ENCODE measurements at places on chromosomes 13 and 19.

GRCh38 chr19:35442091-35442490, 6.0 kb upstream of the FFAR2 start:
- H3K4me3 ChIP-seq = no peak overlapping the region
- H3K27me3 ChIP-seq = peaks cover 27% of the 10 kb centered on the region
- no peak overlapping the region for H3K27ac ChIP-seq
- H3K4me1 ChIP-seq = peaks cover 21% of the 10 kb centered on the region

GRCh38 chr13:98451676-98452470, 125.0 kb downstream of the STK24 start:
- peaks cover 63% of the 10 kb centered on the region for H3K36me3 ChIP-seq
- no peak overlapping the region for H3K27ac ChIP-seq
- peaks cover 22% of the 10 kb centered on the region for H3K4me1 ChIP-seq
- no peak for DNase-seq
- H3K27me3 ChIP-seq = no peaks in the 10 kb centered on the region

DNA sequence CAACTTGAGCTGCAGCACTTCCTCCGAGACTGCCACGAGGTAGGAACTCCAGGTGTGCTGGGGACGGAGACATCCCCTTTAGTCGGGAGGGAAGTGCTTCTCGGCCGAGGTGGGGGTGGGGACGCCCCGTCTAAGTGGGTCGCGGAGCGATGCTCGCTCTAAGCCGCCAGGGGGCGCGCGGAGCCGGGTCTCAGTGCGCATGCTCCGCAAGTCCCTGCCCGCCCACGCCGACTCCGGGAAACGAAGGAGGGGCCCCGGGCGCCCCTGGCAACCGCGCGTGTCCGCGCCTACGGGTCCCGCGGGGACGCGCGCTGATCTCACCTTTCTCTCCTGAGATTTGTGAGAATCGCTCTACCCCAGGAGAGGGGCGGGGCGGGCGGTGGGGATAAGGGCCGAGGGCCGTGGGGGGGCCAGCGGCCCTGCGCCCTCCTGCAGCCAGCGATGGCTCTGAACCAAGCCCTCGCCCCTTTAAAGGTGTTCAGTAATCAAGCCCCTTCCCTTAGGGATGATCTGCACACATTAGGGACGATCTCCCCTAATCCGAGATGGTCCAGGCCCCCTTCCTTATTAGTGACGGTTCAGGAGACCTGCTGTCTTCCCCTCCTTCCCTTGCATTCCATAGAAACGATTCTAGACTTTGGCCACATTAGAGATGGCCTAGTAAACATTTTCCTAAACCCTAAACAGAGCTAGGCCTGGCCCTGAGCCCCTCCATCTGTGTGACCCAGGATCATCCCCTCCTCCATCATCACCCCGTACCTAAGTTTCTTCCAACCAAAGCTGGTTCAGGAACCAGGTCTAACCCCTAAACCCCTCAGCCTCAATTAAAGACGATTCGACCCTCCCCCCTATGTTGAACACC, 47.3 kb upstream of the SHKBP1 start:
- H3K4me1 ChIP-seq = peaks cover 14% of the 10 kb centered on the region
- H3K27ac ChIP-seq = no peak overlapping the region
- H3K36me3 ChIP-seq = no peaks in the 10 kb centered on the region
- H3K27me3 ChIP-seq = peaks cover 27% of the 10 kb centered on the region
- peak overlapping the region; percentile 44 for H3K4me3 ChIP-seq

GRCh38 chr13:44801990-44802389, 187.3 kb downstream of the NUFIP1 start:
- DNase-seq = no peak
- no peaks in the 10 kb centered on the region for H3K36me3 ChIP-seq
- no peak overlapping the region for H3K4me3 ChIP-seq
- no peaks in the 10 kb centered on the region for H3K4me1 ChIP-seq
- H3K27ac ChIP-seq = no peak overlapping the region
- no peaks in the 10 kb centered on the region for H3K27me3 ChIP-seq

DNA sequence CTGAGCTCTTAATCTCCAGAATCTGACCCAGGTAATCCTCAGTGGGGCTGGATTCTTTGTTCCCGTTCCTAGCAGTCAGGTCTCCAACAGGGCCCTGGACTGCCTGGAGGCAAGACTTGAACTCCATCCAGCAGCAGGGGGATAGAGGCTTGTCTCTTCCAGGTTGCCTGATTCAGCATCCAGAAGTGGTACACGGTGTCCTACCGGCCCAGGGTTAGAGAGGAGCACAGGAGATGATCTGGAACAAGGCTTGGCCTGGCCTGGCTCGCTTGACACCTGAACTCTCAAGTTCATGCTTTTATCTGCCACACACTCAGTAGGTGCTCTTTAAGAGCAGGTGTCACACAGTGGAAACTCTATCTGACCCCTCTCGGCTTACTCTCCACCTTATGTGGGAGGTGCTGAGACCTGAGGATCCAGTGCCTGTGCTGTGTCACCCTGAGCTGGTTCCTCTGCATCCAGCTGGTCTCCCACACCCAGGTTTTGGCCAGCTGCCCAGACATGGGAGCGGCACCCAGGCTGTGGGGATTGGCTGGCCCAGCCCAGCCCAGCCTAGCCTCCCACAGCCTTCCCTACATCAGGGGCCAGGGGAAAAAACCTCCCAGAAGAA, at the start of gene CYP4F3:
Gene CYP4F3, plus strand, starts transcription at position 604 of the 610 bp plus-strand sequence. CDS start 519 bp downstream, outside the sequence.
- no peaks in the 10 kb centered on the region for H3K36me3 ChIP-seq
- no peaks in the 10 kb centered on the region for H3K27me3 ChIP-seq
- no peak within 1 kb of the TSS for H3K4me3 ChIP-seq
- no peak within 1 kb of the TSS for H3K27ac ChIP-seq
- no peak for DNase-seq
- H3K4me1 ChIP-seq = peaks cover 3% of the 10 kb centered on the region

- H3K36me3 ChIP-seq = no peaks in the 10 kb centered on the region
- H3K27ac ChIP-seq = no peak overlapping the region
These were observed 178.8 kb downstream of the VWA8 start for GRCh38 chr13:41782086-41782485.

Data from activated CD8-positive, alpha-beta T cell treated with anti-CD3 and anti-CD28 coated beads, Interleukin-2, amount 10 ng/mL, durations not matched to agents 7 days and 5 days (primary cell).